ENCODE measurements at places on chromosomes 11 and 22. TPM values are rescaled to one million over a fixed set of nuclear protein-coding genes. Genes with fewer than 3 reads are reported as not detected.
A peak's percentile ranks its signal among the peaks of the same experiment; 100 is the strongest.

DNA sequence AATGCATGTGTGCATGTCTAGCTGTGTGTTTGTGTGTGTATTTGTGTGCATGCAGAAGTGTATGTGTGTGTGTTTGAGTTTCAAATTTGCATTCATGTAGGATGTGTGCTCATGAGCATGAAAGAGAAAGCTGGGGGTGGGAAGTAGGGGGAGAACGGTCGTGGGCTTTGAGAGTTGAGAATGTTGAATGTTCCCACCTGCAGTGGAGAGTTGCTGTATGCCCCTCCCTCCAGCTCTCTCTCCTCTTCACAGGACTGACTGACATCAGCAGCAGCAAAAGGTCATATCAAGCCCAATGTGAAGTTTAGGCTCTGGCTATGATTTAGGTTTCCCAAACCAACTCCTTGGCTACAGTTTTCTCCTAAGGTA is 63.8 kb upstream of the RRAS2 start:
- no peaks in the 10 kb centered on the region for H3K36me3 ChIP-seq
- no peak overlapping the region for H3K27ac ChIP-seq
- peaks cover 14% of the 10 kb centered on the region for H3K4me1 ChIP-seq

GRCh38 chr11:27611947-27612455 is 88.3 kb downstream of the BDNF start:
- no peak for DNase-seq
- no peak overlapping the region for H3K27ac ChIP-seq
- H3K27me3 ChIP-seq: peaks cover 70% of the 10 kb centered on the region
- H3K36me3 ChIP-seq: no peaks in the 10 kb centered on the region

GRCh38 chr11:128324531-128325141 is 262.7 kb downstream of the ETS1 start:
- no peak overlapping the region for H3K4me3 ChIP-seq
- H3K4me1 ChIP-seq: no peaks in the 10 kb centered on the region
- H3K27me3 ChIP-seq: peaks cover 45% of the 10 kb centered on the region
- H3K27ac ChIP-seq: no peak overlapping the region
- no peaks in the 10 kb centered on the region for H3K36me3 ChIP-seq
- DNase-seq: no peak

- H3K4me1 ChIP-seq: no peaks in the 10 kb centered on the region
- DNase-seq: no peak
- H3K27me3 ChIP-seq: peaks cover 65% of the 10 kb centered on the region
- no peak overlapping the region for H3K4me3 ChIP-seq
- H3K27ac ChIP-seq: no peak overlapping the region
Observed at GRCh38 chr11:29336727-29337575, 679.9 kb downstream of the KCNA4 start.

GRCh38 chr11:26028393-26028911 is 303.5 kb upstream of the ANO3 start:
- no peak overlapping the region for H3K27ac ChIP-seq
- no peaks in the 10 kb centered on the region for H3K36me3 ChIP-seq
- H3K4me1 ChIP-seq: no peaks in the 10 kb centered on the region

- H3K4me1 ChIP-seq: no peaks in the 10 kb centered on the region
- no peak for DNase-seq
- no peak overlapping the region for H3K4me3 ChIP-seq
- H3K27me3 ChIP-seq: no peaks in the 10 kb centered on the region
- H3K36me3 ChIP-seq: no peaks in the 10 kb centered on the region
Observed at GRCh38 chr11:95699631-95700470, 89.7 kb downstream of the FAM76B start.

DNA sequence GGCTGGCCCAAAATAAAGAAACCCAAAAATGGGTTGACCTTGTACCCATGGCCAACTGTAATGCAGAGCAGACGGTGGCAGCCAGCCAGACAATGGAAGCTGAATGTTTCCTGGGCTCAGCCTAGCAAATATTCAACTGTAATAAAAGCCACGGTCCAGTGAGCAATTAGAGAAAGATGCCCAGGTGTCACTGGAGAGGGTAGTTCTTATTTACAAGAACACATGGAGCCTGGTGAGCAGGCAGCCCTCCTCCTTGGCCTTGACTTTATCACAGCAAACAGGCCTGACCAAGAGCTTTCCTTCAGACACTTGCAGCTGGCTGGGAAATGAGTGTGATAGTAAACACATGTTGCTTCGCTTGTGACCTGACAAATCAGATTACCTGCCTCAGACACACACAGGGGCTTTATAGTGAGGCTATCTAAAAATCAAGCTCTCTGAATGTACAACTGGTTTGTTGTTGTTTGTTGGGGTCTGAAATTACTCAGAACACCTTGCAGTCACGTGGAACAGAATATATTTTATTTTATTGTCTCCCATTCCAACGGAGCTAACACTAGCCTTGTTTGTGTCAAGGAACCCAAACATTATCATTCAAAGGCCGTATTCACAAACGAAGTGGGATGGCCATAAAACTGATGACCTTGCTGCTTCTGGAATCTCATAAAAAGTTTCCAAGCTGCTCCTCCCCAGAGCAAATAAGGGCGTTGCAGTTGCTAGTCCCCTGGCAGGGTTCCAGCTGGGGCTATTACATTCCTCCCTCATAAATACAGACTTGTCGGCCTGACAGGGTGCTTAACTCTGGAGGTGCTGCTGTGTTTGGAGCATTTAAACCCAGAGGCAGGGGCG is 161.1 kb downstream of the BBOX1 start:
- H3K4me1 ChIP-seq: peaks cover 58% of the 10 kb centered on the region
- peak; percentile 99 for DNase-seq
- H3K36me3 ChIP-seq: no peaks in the 10 kb centered on the region
- peak overlapping the region; percentile 12 for H3K27ac ChIP-seq

DNA sequence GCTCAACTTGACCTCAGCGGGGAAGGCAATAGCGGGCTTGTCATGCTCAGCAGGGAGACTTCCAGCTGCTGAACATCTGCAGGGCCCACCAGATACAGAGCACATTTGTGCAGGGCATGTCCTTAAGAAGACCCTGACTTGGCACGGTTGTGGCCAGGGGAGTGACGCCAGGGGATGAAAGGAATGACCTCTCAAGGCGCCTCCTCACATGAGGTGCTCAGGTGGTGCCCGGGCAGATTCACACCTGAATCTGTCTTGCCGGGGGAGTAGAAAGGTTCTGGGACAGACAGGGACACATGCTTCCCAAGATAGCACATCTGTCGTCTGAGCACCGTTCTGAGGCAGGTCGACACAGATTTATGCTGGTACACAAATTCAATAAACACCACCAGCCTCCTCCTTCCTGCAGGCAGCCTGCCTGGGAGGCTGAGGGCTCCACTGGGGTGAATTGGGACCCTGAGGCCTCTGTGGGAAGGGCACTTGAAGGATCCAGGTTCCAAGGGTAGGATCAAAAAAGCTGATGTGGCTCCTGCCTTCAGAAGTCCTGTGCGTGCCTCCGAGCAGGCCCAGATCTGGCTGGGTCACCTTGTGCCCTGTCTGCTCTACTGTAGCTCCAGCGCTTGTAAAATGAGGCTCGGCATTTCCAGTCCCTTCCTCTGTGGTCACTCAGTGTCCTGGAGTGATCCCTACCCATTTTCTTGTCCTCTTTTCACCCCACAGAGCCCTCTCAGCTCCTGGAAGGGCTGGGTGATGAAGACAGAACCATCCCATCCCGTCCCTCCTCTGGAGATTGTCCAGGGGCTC is 49.6 kb upstream of the NECTIN1 start:
- no peak overlapping the region for H3K4me3 ChIP-seq
- DNase-seq: no peak
- no peak overlapping the region for H3K27ac ChIP-seq

- H3K4me1 ChIP-seq: no peaks in the 10 kb centered on the region
- DNase-seq: no peak
- H3K27ac ChIP-seq: no peak overlapping the region
- no peaks in the 10 kb centered on the region for H3K36me3 ChIP-seq
Observed at GRCh38 chr11:47149782-47150181, 26.9 kb downstream of the ARFGAP2 start.

DNA sequence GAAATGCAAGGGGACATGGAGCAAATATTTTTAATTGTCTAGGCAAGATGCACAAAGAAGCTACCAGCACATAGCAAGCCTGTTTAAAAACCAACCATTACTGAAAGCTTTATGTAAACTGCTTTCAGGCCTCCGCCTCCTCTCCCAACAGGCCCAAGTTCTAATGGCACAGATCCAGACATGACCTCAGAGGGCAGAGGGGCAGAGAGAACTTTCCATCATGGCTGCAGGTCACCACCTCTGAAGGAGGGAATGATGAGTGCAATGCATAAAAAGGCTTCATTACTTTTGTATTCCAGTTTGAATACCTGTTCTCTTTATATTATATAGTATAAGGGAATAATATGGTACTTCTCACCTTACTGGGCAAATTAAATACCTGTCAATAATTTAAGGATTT is 15.2 kb downstream of the DDX17 start:
- H3K4me3 ChIP-seq: no peak overlapping the region
- peaks cover 100% of the 10 kb centered on the region for H3K36me3 ChIP-seq
- H3K27ac ChIP-seq: peak overlapping the region; percentile 17
- DNase-seq: no peak
- no peaks in the 10 kb centered on the region for H3K27me3 ChIP-seq

DNA sequence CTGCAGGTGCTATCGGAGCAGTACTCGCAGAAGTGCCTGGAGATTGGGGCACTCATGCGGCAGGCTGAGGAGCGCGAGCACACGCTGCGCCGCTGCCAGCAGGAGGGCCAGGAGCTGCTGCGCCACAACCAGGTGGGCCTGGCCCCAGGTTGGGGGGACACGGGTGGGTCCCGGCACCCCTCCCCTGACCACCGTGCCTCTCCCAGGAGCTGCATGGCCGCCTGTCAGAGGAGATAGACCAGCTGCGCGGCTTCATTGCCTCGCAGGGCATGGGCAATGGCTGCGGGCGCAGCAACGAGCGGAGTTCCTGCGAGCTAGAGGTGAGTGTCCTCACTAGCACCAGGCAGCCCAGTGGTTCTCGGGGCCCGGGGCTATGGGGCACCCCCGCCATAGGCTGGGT is 38.7 kb upstream of the GCAT start:
- peaks cover 4% of the 10 kb centered on the region for H3K36me3 ChIP-seq
- no peaks in the 10 kb centered on the region for H3K27me3 ChIP-seq
- no peak overlapping the region for H3K4me3 ChIP-seq
- DNase-seq: no peak
- H3K27ac ChIP-seq: no peak overlapping the region

- H3K4me3 ChIP-seq: no peak overlapping the region
- H3K4me1 ChIP-seq: no peaks in the 10 kb centered on the region
- no peak for DNase-seq
- no peaks in the 10 kb centered on the region for H3K36me3 ChIP-seq
- H3K27ac ChIP-seq: no peak overlapping the region
Observed at GRCh38 chr11:23502826-23503225, 642.6 kb upstream of the CCDC179 start.

DNA sequence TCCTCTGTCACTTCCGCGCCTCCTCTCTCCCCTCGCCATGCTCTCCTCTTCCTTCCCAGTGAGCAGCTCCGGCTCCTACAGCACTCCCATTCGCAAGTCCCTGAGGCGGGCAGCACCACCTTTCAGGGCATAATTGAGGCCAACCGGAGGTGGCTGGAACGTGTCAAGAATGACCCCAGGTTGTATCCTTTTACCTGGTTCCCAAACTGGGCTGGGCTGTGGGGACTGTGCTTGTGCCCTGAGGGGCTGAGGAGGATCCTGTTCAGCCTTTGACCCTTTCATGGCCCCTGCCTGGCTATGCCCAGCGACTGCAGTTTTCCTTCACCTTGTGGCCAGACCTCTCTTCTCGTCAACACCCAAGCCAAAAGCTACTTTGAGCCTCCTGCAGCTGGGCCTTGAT is 84.1 kb downstream of the CEP164 start:
- no peaks in the 10 kb centered on the region for H3K27me3 ChIP-seq
- H3K27ac ChIP-seq: no peak overlapping the region
- no peak for DNase-seq
- H3K36me3 ChIP-seq: no peaks in the 10 kb centered on the region

- H3K36me3 ChIP-seq: no peaks in the 10 kb centered on the region
- no peaks in the 10 kb centered on the region for H3K4me1 ChIP-seq
- H3K27ac ChIP-seq: no peak overlapping the region
- DNase-seq: no peak
Observed at GRCh38 chr11:99706848-99707247, 686.1 kb downstream of the CNTN5 start.

GRCh38 chr11:1200611-1201191 is 22.2 kb upstream of the MUC5B start:
- H3K4me1 ChIP-seq: no peaks in the 10 kb centered on the region
- no peak overlapping the region for H3K27ac ChIP-seq
- DNase-seq: no peak
- H3K27me3 ChIP-seq: peaks cover 4% of the 10 kb centered on the region
- H3K36me3 ChIP-seq: no peaks in the 10 kb centered on the region

DNA sequence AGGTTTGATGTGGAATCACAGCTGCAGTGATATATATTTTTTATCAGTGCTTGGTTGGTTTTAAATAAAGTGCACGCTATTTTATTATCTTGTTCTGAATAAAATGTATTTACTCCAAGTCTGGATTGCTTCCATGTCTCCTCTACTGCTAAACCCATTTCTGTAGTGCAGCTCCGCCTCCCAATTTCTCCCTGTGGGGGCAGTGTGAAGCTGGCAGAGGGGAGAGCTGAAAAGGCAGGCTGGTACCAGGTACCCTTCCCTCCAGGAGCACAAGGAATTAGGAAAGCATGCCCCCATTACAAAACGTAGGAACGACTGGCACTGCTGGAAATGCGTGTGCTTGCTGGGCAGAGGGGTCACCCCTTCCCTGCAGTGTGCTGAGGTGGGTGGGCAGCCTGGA is 934 bp upstream of the TMEM132A start:
- H3K27me3 ChIP-seq: no peaks in the 10 kb centered on the region
- H3K27ac ChIP-seq: no peak overlapping the region
- no peak for DNase-seq
- H3K4me1 ChIP-seq: peaks cover 28% of the 10 kb centered on the region
- H3K4me3 ChIP-seq: no peak overlapping the region

GRCh38 chr22:49951678-49951985 is 8.9 kb upstream of the PIM3 start:
- H3K36me3 ChIP-seq: no peaks in the 10 kb centered on the region
- no peaks in the 10 kb centered on the region for H3K27me3 ChIP-seq
- no peak overlapping the region for H3K4me3 ChIP-seq
- no peak overlapping the region for H3K27ac ChIP-seq
- no peak for DNase-seq
- peaks cover 12% of the 10 kb centered on the region for H3K4me1 ChIP-seq

GRCh38 chr22:38706101-38706900 is 557 bp downstream of the GTPBP1 start:
- H3K4me3 ChIP-seq: peak overlapping the region; percentile 94
- peaks cover 18% of the 10 kb centered on the region for H3K36me3 ChIP-seq
- no peaks in the 10 kb centered on the region for H3K27me3 ChIP-seq
- H3K4me1 ChIP-seq: peaks cover 28% of the 10 kb centered on the region
- H3K27ac ChIP-seq: peak overlapping the region; percentile 97
- DNase-seq: peak; percentile 28

GRCh38 chr22:44102856-44103255 is 77.9 kb upstream of the PARVG start:
- H3K27me3 ChIP-seq: no peaks in the 10 kb centered on the region
- no peak overlapping the region for H3K4me3 ChIP-seq
- no peak overlapping the region for H3K27ac ChIP-seq
- no peaks in the 10 kb centered on the region for H3K36me3 ChIP-seq
- DNase-seq: no peak
- H3K4me1 ChIP-seq: peaks cover 12% of the 10 kb centered on the region

Gene SMIM35
- total RNA-seq: not detected

Gene TSSK2
- total RNA-seq: not detected

Gene GGTLC2
- total RNA-seq: not detected

Gene TMPRSS4
- not detected for total RNA-seq

Gene NCR3LG1
- total RNA-seq: 5.8 TPM

Gene ANO9
- total RNA-seq: 0.26 TPM

Gene ARHGAP8
- not detected for total RNA-seq

Gene MMP12
- total RNA-seq: 0.19 TPM

Gene LRRN4CL
- total RNA-seq: 0.37 TPM

Gene C22orf23
- total RNA-seq: 0.66 TPM

Gene RBM14
- total RNA-seq: 152 TPM

Gene FOLR3
- total RNA-seq: not detected

Gene UCP2
- 88.5 TPM for total RNA-seq

Gene C22orf42
- total RNA-seq: not detected

Gene LRRC32
- total RNA-seq: not detected

Gene SCGB1C1
- not detected for total RNA-seq
